ENCODE measurements at places on chromosomes 4 and X.

- DNase-seq, result no peak
Measured at GRCh38 chrX:23745786-23746185, 2.7 kb upstream of the ACOT9 start.

DNA sequence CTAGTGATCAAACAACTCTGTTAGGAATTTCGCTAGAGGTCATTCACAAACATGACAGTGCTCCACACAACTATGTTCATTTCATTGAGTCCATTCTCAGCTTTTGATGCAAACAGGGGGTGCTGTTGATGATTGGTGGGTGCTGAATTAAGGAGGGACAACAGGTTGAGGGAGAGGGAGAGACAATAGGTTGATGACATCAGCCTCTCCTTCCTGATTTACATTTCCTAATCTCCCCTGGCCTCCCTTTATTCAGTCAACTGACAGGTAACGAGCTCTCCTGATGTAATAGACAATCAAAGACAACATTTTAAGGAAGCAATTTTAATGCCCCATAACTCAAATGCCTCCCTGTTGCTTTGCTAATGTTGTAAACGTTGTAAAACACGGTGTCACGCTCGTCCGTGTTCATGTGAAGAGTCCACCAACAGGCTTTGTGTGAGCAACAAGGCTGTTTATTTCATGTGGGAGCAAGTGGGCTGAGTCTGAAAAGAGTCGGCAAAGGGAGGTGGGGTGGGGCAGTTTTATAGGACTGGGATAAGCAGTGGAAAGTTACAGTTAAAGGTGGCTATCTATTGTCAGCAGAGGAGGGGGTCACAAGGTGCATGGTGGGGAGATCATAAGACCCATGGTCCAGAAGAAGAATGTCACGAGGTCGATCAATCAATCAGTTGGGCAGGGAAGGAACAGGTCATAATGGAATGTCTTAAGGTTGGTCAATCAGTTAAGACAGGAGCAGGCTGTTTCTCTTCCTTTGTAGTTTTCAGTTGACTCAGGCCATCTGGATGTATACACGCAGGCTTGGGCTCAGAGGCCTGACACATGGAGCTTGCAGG lies 4.8 kb upstream of the GAR1 start:
- no peak for DNase-seq

DNA sequence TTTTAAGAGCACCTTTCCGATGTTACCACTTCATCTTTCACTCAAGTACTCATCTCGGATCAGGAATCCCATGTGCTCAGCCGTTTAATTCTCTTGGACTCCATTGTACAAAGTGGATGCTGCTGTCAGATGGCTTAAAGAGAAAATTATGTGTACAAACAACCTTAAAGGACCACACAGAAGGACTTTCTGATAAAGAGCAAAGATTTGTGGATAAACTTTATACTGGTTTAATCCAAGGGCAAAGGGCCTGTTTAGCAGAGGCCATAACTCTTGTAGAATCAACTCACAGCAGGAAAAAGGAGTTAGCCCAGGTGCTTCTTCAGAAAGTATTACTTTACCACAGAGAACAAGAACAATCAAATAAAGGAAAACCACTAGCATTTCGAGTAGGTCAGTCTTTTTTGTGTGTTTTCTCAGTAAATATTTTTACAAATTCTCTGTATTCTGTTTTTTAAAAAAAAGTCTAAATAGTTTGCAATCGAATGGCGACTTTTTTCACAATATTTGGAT lies 20.1 kb downstream of the MMAA start:
- peak; percentile 66 for DNase-seq

DNA sequence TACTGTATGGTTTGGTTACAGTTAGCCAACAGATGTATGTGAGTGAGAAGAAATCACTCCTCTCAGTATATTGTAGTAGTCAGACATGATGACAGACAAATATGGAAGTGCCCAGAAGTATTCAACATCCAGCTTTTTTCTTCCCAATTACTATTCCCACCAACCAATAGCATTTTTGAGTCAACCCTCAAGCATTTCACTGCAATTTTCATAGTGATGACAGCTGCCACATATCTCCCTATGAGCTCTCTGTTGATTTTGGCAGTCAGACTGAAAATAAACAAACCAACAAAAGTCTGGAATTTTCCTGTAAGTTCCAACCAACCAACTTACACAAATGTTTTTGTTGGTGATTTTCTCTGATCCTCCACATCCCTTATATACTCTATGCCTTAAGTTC lies 8.2 kb upstream of the TRAM1L1 start:
- no peak for DNase-seq

DNA sequence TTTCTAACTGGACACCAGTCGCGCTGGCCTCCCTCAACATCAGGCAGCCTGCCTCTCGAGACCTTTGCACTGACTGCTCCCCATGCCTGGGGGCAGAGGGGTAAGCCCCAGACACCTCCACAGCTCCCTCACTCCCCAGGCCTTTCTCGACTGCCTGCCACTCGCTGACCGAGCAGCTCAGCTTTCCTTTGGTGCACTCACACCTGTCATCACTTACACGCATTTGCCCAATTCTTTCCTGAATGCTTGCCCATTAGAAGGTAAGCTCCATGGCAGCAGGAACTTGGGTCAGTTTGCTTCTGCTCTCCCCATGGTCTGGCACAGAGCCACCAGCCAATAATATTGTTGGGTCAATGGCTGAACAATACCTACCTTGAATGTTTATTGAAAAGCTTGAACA lies 32.2 kb upstream of the PROM1 start:
- DNase-seq, result no peak

DNA sequence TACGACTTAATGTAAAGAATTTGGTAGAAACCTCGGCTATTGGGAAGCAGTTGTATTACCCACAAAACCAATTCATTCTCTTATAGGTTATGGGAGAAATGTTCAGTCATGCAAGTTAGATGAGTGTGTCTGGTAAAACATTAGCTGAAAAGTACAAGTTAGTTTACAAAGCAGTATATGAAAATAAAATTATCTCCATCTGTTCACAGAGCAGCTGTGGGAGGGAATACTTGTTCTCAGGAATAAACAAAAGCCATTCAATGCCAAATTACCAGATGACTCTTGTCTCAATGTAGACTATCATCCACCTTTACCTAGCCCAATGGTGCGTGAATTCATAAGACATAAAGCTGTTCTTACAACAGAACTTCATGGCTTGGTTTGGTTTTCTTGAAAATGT lies 28.6 kb downstream of the STAP1 start:
- no peak for DNase-seq

DNA sequence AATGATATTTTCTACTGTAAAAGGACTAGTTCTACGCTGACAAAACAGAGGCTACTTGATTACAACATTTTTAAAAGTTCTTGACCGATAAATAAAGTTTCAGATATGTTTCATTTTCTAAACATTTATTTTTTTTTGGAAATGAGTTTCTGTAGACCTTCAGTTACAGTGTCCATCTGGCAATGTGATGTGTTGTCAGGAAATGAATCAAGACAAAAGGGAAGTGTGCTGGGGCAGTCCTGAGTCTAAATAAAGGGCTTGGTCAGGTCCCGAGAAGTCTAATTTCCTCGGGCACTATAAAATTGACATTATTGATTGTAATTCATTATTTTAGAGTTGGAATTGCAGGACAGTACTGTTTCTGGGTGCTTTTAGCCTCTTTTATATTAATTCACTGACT lies 57.0 kb upstream of the FTHL17 start:
- DNase-seq, result no peak

DNA sequence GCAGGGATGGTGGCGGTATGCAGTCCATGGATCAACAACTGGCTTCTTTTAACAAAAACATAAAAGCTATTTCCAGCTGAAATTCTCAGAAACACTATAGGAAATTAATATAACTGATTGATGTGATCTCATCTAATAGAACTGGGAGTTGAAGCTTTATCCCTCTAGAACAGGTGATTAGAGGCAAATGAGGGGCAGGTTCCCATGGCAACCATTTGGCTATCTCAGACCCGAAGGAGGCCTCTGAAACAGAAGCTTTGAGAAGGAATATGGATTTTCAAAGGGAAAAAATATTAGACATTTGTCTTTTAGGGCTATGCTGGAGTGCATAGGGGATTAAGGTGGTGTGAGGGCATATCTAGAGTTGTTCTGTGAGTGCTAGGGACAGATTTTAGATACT lies 50.0 kb downstream of the IGSF1 start:
- DNase-seq, result no peak

- no peak for DNase-seq
Measured at GRCh38 chr4:8504279-8505007, 63.9 kb downstream of the TRMT44 start.

DNA sequence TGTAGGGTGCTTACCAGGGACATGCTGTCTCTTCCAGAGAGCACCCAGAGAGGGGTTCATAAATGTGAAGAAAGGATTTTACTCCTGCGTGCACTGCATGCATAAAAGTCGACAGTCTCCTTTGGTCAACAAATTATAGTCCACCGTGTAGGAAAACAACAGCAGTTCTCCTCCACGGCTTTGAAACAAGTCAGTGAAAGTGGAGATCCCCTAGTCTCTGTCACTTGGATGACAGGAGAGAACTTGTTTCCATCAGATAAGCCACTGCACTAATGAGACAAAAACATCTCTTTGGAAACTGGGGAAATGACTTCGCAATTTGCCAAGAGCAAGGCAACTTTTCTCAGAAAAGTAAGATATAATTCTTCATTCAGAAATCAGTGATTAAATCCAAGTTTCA lies 9.7 kb downstream of the UNC5C start:
- no peak for DNase-seq

DNA sequence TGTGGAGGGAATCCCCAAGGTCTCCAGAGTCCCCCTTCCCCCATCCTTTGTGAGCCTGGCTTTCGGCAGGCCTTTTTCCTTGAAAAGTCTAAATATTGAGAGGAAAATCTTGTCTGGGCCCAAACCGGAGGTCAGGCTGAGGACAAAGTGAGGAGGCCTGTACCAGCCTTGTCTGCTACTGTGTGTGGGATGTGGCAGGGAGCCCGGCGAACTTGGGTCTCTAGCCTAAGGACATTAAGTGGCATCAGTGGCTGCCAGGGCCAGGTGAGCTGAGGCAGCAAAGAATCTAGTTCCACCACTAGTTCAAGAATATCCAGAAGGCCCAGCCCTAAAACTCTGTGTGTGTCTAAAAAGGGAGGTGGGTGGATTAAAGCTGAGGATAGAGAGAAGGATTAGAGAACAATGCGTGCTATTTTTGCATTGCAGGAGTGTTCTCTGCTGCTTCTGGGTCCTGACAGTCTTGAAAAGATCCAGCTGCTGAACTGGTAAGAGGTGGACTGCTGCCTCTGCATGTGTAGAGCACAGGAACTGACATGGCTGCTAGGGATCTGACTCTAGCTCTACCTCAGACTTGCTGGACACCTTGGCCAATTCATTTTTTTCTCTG lies 1.2 kb upstream of the AMER1 start:
- DNase-seq, result no peak

- DNase-seq, result peak; percentile 13
Measured at GRCh38 chr4:150976478-150977118, 38.5 kb downstream of the LRBA start.

GRCh38 chrX:101485212-101485949 lies at the start of gene ARMCX4:
Gene ARMCX4 (plus strand): TSS chrX:101485456. CDS start chrX:101488590, 3,134 bp downstream.
- peak; percentile 73 for DNase-seq

DNA sequence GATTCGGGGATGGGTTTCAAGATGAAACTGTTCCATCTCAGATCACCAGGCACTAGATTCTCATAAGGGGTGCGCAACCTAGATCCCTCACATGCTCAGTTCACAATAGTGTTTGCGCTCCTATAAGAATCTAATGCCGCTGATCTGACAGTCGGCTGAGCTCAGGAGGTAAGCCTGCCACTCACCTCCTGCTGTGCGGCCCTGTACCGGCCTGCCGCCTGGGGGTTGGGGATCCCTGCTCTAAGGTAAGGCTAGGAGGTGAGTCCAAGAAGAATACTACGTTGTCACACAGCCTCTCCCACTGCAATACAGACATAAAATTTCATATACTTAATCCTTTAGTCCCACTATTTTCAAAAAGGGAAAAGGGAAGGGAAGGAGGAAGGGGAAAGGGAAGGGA lies 213.4 kb upstream of the HCCS start:
- no peak for DNase-seq
